Lower lobe of right lung (tissue), 2 donors: ENCODE measurements at places on chromosomes 4 and X. TPM values are rescaled to one million over a fixed set of nuclear protein-coding genes. Genes with fewer than 3 reads are reported as not detected.
A peak's percentile ranks its signal among the peaks of the same experiment; 100 is the strongest.

GRCh38 chr4:152919826-152920225 is 16.3 kb upstream of the FHDC1 start:
- DNase-seq = peak; percentile 53

GRCh38 chr4:23728971-23729370 is 160.9 kb downstream of the PPARGC1A start:
- no peak for DNase-seq

ERAS gene
- total RNA-seq = not detected

GRCh38 chr4:102637391-102637790 is 123.4 kb downstream of the MANBA start:
- no peak for DNase-seq

MAMLD1 gene
- total RNA-seq = 3.0 TPM

DNA sequence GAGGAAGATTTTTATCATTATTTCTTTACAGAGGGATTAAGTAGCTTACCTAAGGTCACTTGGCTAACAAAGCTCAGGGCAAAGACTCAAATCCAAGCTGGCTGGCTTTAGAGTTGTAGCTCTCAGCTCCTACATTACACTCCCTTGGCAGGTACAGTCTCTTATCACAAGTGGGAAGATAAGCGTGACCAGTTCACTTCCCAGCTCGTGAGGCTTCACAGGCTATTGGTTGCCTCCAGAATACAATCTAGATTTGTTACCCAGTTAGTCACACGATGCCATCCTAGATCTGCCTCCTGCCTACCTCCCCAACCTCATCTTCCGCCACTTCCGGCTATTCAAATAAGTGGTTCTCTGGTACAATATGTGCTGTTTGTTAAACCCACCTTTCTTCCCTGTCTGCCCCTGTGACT is 3.7 kb downstream of the MMRN1 start:
- DNase-seq = no peak

DNA sequence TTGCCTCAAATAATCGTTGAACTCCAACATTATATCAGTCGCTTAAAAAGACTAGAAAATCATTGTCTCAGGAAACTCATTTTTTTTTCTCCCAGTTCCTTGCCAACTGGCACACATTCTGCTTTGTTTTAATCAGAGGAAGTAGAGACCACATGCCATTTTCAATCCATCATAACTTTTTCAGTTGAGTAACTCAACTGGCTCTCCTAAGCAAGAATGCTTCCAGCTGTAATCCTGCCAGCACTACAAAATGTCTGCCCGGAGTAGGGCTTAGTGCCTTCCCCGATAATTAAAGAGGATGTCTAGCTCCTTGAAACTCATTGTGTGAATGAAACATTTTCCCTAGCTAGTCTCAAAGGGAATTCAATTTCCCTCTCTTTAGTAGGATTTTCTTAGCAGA is 33.0 kb downstream of the FREM3 start:
- DNase-seq = no peak

GRCh38 chr4:90078440-90078839 is 48.8 kb upstream of the CCSER1 start:
- DNase-seq = no peak

GRCh38 chr4:40170588-40170987 is 26.2 kb upstream of the RHOH start:
- DNase-seq = no peak

CT45A10 gene
- total RNA-seq = not detected

GRCh38 chr4:128846063-128846462 is 36.6 kb downstream of the JADE1 start:
- DNase-seq = no peak
